ENCODE measurements at places on chromosomes 7 and 10. TPM values are rescaled to one million over a fixed set of nuclear protein-coding genes. Genes with fewer than 3 reads are reported as not detected.

The TRPV5 gene
- total RNA-seq: not detected

The CRHR2 gene
- total RNA-seq: not detected

The SLC12A9 gene
- total RNA-seq: 34.0 TPM

DNA sequence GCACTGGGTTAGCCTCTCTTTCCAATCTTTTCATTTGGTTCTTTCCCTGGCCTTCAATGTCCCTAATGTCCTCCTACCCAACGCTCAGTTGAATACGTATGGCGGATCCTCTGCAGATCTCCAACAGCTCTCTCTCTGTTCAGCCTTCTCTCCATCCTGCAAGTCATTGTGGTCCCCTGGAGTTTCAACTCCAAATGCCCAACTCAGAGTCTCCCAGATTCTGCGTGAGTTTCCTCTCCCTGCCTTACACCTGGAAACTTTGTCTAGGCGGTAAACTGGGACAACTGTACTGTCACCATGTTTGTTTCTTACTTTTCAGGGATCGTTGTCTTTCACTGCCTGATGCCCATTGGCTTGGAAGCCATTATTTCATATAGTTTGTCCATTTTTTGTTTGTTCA lies 273.1 kb downstream of the TNS3 start:
- no peak overlapping the region for H3K27ac ChIP-seq
- H3K4me1 ChIP-seq: no peaks in the 10 kb centered on the region
- H3K36me3 ChIP-seq: no peaks in the 10 kb centered on the region
- no peaks in the 10 kb centered on the region for H3K27me3 ChIP-seq
- no peak for DNase-seq
- H3K4me3 ChIP-seq: no peak overlapping the region

DNA sequence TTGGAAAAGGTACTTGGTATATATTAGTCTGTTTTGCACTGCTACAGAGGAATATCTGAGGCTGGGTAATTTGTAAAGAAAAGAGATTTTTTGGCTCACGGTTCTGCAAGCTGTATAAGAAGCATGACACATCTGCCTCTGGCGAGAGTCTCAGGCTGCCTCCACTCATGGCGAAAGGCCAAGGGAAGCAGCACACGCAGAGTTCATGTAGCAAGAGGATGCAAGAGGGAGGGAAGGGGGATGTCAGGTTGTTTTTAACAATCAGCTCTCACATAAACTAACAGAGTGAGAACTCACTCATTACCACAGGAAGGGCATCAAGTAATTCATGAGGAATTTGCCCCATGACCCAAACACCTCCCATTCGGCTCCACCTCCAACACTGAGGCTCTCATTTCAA lies 484.8 kb upstream of the DPP6 start:
- H3K27me3 ChIP-seq: no peaks in the 10 kb centered on the region
- H3K27ac ChIP-seq: no peak overlapping the region
- no peak overlapping the region for H3K4me3 ChIP-seq
- H3K4me1 ChIP-seq: no peaks in the 10 kb centered on the region
- no peaks in the 10 kb centered on the region for H3K36me3 ChIP-seq
- no peak for DNase-seq

DNA sequence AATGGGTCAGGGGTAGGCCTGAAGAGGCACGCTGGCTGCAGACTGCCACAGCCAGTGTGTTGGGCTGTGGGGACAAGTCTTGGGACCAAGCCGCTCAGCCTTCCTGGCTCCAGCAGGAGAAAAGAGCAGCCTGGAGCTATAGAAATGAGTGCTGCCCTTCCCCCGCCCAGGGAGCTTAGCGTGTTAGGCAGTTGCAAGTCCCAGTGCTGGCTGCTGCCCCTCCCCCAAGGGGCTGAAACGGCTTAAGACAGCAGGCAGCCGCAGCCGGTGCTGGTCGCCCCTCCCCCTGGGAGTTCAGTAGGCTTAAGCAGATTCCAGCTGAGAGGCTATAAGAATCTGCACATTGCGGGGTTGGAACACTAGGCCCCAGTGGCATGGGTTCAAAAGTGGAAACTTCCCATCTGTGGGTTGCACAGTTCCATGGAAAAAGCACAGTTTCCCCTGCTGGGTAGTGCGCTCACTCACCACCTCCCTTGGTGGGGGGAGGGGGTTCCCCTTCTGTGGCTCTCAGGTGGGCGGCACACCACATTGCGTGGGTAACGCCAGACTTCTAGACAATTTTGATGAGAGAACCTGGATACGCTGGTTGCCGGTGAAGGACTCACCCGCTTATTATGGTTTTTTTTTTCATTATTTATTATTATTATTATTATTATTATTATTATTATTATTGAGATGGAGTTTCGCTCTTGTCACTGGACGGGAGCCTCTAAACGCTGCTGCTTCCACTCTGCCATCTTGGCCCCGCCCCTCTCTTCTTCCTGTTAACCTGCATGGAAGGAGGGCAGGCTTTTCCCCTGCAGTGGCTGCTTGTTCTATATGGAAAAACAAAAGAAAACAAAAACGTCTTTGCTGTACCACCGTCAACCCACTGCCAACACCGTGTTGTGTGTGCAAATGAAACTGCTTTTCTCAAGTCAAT lies 151.1 kb downstream of the CXCL12 start:
- no peaks in the 10 kb centered on the region for H3K4me1 ChIP-seq
- no peaks in the 10 kb centered on the region for H3K36me3 ChIP-seq
- DNase-seq: no peak
- H3K27ac ChIP-seq: no peak overlapping the region
- H3K4me3 ChIP-seq: no peak overlapping the region
- no peaks in the 10 kb centered on the region for H3K27me3 ChIP-seq

DNA sequence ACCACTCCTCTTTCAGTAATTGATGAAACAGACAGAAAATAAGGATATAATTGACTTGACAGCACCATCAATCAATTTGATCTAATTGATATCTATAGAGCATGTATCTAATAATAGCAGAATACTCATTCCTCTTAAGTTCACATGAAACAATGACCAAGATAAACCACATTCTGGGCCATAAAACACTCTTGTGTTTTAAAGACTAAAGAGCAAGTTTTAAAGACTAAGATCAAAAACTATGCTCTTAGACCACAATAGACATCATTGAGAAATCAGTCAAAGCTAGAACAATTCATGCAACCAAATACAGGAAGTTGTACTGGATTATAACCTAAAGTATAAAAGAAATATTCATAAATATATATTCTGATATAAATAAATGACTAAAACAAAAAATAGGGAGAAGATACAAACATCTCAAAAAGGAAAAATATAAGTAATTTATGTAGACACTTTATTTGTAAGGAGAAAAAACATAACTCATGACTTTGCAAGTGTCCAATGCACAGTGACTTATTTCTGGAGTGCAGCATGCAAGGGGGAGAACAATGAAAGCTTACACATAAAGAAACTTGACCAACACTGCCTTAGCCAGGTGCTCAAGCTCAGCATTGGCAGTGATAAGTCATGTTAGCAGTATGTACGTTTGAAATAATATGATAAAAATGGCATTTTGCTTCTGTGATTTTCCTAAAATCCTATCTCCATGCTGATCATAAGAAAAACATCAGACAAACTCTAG lies 312.7 kb upstream of the IGFBP3 start:
- no peak overlapping the region for H3K27ac ChIP-seq
- H3K4me1 ChIP-seq: no peaks in the 10 kb centered on the region
- no peak for DNase-seq
- no peaks in the 10 kb centered on the region for H3K27me3 ChIP-seq

DNA sequence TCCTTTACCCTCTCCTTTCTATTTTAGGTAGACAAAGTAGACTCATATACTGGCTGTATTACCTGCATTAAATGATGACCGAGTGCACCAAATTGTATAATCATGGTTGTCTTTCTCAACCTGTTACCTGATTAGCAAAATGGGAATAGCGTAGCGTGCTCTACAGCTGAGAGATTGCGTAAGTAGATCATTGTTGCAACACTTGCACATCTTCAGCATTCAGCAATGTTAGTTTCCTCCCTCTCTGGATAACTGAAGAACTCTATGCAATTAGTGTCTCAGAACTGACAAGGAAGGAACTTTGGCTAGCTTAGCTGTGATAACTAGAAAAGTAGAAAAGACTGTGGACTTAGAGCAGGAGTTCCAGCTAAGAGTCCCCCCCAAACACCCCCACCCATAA lies 787.4 kb downstream of the PHTF2 start:
- no peak overlapping the region for H3K4me3 ChIP-seq
- no peaks in the 10 kb centered on the region for H3K36me3 ChIP-seq
- no peak for DNase-seq
- H3K27ac ChIP-seq: no peak overlapping the region
- no peaks in the 10 kb centered on the region for H3K4me1 ChIP-seq

Measured in activated CD4-positive, alpha-beta memory T cell treated with anti-CD3 and anti-CD28 coated beads, Interleukin-2, amount 10 ng/mL, durations not matched to agents 7 days and 5 days (primary cell).